ENCODE measurements at places on chromosomes 11 and 22. TPM values are rescaled to one million over a fixed set of nuclear protein-coding genes. Genes with fewer than 3 reads are reported as not detected.
A peak's percentile ranks its signal among the peaks of the same experiment; 100 is the strongest.

The ASCL2 gene
- polyA plus RNA-seq = 1.3 TPM

The GUCY1A2 gene
- 25.4 TPM for polyA plus RNA-seq

The NXPE2 gene
- polyA plus RNA-seq = 0.09 TPM

The BIK gene
- polyA plus RNA-seq = 0.90 TPM

The SYT7 gene
- 6.5 TPM for polyA plus RNA-seq

DNA sequence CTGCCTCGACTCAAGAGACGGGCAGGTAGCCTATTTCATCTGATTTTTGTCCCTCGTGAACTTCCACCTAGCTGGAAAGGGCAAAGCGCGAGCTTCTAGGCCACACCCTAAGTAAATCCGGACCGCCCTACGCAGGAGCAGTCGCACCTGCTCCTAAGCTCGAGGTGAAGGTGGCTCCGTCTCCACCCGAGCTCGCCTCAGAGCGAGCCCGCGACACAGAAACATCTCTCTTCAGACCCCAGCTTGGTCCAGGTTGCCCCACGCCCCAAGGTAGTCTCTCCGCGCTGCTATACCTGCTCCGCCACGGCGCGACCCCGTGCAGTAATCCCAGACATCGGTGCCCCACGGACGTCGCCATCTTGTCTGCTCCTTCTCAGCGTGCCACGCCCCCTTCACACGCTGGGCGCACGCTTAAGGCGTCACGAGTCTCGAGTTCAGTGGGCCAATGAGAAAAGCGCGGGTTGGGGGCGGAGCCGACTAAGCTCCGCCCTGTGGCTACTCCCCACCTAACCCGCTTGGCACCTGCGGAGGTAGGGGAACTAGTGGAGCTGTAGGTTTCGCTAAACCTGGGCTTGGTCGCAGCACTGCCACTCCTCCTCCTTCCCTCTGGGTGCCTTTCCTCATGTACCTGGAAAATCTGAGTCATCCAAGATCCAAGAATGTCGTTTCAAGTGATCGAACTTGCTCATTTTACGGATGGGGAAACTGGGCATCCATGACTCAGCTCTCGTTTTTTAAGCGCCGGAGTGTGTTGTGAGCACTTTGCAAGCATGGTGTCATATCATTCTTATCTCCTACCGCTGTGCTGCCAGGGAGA is at the start of gene PISD:
Gene PISD (minus strand): TSS at position 365 of the 817 bp plus-strand sequence. CDS start 7 bp downstream, at position 358.
- peak; percentile 94 for DNase-seq

DNA sequence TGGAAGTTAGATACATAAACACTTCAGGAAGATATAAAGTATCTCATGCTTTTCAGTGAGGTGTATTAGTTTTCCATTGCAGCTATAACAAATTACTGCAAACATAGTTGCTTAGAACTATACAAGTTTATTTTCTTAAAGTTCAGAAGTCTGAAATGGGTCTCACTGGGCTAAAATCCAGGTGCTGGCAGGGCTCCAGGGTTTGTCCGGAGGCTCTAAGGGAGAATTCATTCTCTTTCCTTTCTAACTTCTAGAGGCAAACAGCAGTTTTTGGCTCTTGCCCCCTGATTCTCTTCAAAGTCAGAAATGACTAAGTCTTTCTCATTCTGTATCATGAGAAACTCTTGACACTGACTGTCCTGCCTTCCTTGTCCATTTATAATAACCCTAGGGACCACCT is 138.8 kb downstream of the AASDHPPT start:
- DNase-seq = no peak

DNA sequence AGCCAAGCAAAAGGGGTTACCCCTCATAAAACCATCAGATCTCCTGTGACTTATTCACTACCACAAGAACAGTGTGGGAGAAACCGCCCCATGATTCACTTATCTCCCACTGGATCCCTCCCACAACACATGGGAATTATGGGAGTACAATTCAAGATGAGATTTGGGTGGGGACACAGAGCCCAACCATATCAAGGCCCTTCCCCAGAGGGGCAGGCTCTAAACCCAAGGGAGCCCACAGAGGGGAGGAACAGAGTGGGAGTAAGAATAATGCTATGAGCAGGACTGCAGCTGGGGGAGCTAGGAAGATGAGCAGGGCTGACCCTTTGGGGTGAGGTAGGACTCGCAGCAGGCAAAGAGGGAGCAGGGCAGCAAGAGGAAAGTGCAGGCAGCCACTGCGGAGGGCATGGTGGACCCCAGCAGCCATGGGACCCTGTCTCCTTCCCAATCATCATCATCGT is 59.3 kb downstream of the CD82 start:
- no peak for DNase-seq

DNA sequence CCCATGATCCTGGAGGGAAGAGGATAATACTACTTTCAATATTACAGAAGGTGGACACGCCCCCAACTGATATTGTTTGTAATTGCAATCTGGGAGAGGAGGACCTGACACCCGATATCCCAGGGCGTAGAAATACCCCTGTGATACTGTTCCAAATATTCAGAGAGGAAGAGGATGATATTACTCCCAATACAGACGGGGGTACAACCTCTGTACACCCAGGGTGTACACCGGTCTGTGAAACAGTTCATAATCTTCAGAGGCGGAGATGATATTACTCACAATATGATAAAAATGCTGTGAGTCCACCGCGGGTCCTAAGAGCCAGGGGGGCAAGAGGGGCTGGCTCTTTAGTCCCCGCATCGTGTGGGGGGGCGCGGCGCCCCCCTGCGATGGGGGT is 57.2 kb upstream of the ALDH3B2 start:
- DNase-seq = no peak

DNA sequence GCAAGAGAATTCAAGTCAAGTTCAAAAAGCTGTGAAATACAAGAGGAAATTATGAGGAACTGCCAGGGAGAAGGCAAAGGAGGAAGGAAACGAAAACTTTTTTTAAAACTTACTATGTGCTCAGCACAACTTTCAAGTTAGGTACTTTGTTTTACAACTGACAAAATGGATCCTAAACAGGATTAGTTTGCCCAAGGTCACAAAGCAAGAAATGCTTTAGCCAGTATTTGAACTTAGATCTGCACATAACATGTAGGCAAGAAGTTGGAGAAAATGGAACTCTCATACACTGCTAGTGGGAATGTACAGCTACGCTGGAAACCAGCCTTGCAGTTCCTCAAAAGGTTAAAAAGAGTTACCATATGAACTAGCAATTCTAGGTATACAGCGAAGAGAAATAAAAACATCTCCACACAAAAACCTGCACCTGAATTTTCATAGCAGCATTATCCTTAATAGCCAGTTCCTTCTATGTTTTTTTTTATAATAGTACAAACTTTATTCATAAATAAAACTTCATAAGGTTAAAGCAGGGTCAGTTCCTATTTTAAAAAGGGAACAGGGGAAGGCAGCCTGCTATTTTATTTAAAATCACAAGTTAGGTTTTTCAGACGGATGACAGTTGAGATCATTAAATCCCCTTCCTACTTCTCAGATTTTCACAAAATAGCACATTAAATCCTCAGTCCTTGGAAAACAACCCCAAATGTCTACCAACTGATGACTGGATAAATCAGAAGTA is 19.2 kb downstream of the DDX6 start:
- DNase-seq = no peak

GRCh38 chr11:15202626-15203025 is 87.9 kb downstream of the INSC start:
- DNase-seq = no peak

DNA sequence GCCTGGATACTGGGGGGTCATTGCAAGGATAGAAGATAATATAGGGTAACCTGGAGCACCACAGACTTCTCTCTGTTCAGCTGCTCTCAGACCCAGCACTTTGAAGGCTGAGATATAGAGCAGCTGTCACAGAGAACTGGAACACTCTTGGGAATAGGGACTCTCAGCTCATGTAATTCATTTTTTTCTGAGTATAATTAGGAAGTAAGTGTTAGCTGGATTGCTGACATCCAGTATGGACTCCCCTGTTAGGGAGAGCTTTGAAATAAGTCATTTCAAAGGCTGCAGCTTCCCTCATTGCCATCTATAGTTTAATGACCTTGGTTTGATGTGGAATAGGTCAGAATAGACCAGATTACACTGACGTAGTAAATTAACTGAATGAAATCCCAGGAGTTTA is 120.8 kb upstream of the POU2AF2 start:
- DNase-seq = no peak

DNA sequence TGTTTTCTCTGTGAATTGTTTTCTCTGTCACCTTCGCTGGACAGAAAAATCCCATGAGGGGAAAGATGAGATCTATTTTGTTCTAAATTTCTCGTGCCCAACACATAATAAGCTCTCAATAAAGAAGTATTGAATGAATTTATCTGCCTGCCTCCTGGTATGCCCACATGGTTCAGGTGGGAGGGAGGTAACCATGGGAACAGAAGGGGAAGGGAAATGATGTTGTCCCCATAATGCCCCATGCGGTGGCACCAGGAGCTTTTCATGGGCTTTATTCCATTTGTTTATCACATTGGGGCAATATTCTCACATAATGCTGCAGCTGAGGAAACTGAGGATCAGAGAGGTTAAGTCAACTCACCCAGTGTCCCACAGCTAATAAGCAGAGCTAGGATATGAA is 8.7 kb downstream of the USH1C start:
- no peak for DNase-seq

DNA sequence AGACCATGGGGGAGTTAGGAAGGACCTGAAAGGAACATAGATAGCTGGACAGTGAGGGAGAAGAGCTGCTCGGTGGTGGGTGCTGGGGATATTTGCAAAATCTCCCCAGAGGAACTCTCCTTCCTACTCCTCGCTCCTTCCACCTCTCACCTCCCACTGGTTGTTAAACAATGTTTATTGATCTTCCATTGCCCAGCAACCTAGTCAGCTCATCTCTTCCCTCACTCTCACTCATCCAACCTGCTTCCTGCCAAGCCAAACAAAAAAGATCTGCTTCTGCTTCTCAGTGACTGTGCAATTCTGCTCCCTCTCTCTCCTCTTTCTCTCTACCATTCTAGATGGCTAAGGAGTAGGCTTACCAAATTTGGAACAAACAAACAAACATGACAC is 115.0 kb downstream of the SLC1A2 start:
- no peak for DNase-seq

DNA sequence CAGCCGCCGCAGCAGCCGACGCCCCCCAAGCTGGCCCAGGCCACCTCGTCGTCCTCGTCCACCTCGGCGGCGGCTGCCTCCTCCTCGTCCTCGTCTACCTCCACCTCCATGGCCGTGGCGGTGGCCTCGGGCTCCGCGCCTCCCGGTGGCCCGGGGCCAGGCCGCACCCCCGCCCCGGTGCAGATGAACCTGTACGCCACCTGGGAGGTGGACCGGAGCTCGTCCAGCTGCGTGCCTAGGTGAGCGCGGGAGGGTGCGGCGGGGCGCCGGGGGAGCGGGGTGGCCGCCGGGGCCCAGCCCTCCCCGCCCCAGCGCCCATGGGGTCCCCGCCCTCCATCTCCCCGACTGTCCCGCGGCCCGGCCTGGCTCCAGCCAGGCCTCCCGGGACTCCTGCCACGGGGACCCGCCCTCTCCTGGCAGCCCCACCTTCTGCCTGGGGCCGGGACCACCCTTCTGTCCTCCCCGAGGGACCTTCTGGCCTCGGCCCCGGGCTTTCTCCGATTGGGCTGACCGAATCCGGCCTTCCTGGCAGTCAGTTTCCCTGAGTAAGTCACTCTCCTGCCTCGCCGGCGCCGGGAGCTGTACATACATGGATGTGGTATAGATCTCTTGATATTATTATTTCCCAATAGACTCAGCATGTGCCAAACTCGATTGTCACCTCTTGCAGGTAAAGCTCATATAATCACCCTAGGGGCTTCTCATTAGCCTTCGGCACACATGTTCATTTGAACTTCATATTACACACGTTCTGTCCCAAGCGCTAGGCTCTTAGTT is 720 bp downstream of the PACS1 start:
- DNase-seq = no peak

GRCh38 chr11:93216511-93217101 is 18.8 kb upstream of the SLC36A4 start:
- no peak for DNase-seq

- no peak for DNase-seq
Observed at GRCh38 chr11:122665861-122666260, 10.3 kb downstream of the UBASH3B start.

- DNase-seq = no peak
Observed at GRCh38 chr11:7898666-7899283, 32.3 kb downstream of the OR10A6 start.

DNA sequence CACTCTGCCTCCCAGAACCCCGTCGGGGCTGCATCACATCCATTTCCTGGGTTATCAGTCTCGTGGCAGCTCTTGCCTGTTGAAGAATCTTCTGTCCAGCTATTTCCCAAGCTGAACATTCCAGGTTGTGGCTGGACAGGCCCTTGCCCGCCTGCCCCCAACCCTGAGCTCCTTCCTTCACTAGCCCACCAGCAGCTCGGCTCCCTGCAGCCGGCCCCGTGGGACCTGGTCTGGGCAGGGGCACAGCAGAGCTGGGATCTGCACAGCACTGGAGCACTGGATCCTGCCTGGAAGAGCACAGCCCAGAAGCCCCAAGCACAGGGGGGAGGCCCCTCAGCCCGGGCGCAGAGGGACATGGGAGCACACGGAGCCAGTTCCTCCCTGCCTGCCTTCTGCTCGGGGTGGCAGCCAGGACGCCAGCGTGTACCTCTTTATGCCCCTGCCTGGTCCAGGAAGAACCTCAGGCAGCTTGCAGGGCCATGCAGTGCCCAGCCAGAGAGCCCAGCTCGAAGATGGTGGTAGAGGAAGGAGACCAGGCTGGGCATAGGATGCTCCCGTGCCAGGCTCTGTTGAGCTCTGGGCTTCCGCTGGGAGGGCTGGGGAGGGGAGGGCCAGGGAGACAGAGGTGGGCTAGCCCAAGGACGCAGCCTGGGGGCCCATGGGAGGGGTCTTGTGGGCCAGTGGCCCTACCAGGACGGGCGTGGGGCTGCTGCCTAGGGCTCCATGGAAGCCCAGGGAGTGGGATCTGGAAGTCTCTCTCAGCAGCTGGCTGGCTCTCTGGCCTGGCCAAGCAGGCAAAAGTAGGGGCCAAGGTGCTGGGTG is 16.6 kb upstream of the GNB1L start:
- no peak for DNase-seq
